Adipocyte (in vitro differentiated cells): ENCODE measurements at places on chromosomes 6 and 20.
A peak's percentile ranks its signal among the peaks of the same experiment; 100 is the strongest.

- no peak for DNase-seq
Measured at GRCh38 chr6:72974276-72974675, 251.0 kb downstream of the KHDC1L start.

- DNase-seq = no peak
Measured at GRCh38 chr20:51648571-51648947, 106.0 kb upstream of the NFATC2 start.

- no peak for DNase-seq
Measured at GRCh38 chr6:55922406-55922805, 47.0 kb upstream of the BMP5 start.

DNA sequence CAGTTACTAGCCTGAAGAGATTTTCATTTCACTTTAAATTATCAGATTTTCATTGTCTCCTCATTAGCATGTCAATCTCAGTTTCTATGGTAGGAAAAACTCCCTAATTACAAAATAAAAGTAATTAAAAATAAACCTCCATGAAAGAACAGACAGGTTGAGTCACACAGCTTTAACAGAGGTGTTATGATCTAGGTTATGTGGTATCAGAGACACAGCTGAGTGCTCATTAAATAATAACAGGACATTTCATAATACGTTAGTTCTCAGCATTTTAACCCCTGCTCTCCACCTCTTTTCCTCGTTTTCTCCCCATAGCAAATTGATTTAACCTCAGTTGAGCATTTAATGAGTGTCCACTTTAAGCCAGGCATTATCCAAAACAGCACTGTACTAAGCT, 21.9 kb downstream of the TPBG start:
- no peak for DNase-seq

DNA sequence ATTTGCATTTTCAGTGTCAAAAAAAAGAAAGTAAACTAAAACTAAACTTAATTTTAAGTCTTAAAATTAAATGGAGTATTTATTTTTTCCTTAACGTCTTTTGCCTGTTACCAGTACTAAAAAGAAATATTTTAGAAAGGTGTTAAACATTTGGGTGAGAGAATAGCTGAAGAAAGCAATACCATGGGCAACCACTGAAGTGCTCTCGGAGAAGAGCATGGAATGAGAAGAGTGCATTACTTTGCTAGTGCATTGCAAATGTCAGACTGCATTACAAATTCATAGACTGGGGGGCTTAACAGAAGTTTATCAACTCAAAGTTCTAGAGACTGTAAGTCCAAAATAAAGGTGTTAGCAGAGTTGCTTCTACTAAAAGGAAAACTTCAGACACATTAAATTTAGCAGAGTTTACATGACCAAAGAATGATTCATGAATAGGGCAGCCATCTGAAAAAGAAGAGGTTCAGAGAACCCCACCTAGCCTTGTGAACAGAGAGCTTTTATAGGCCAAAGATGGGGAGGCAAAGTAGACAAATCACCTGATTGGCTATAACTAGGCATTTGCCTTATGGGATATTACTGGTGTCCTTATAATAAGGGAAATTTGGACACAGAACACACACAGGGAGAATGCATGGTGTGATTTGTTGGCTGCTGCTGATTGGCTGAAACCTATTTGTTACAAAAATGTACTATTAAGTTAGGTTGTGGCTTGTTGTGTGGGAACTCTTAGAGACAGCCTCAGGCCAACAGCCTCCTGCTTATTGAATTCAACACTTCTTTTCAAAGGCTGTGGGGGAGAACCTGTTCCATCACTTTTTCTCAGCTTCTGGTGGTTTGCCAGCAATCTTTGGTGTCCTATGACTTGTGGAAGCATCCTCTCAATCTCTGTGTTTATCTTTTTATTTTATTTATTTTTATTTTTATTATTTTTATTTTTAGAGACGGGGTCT, 106.7 kb upstream of the RREB1 start:
- DNase-seq = no peak

GRCh38 chr6:32170294-32170693, 5.6 kb downstream of the AGPAT1 start:
- no peak for DNase-seq

DNA sequence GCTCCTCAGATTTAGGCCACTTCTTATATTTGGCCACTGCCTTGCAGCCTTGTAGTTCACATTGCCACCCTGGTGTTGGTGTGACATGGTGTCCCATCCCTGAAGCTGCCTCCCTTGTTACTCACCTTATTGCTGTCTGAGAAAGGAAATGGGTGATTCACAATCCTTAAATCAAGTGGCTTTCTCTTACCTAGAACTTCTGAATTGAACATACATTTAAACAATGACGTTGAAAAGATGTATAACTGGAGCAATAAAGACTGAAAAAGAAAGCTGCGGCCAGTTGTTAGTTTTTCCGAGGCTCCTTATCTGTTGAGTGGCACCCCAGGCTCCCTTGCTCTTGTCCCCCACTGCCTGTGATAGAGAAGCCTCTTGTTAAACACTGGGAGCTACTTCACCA, 28.8 kb upstream of the GNRH2 start:
- DNase-seq = no peak

- DNase-seq = no peak
Measured at GRCh38 chr20:10578607-10579006, 95.2 kb downstream of the JAG1 start.

DNA sequence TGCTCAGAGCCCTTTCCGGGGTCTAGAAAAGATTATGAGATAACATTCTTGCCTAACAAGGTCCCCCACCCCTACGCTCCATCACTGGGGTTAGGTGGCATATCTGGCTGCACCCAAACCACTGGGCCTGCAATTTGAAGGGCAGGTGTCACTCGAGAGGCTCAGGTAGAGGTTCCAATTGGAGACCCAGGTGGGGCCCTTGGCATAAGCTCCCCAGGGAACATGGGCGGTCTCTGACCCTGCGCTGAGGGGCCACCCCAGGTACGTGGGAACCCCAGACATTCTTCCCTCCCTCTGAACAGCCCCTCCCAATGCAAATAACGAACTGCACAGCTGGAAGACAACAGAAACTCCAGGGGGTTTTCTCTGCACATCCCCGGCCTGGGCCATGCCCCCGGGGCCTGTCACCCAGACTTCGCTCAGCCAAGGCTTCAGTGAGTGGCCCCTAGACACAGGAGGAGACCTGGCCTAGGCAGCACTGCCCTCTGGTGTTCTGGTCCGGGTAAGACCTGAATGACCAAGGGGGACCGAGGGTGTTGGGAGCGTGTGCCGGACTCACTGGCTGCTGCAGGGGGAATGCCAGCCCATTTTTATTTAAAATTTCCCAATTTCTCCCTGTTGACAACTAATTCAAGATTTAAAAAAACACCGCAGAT, 47.5 kb downstream of the DSTN start:
- DNase-seq = peak; percentile 38

- no peak for DNase-seq
Measured at GRCh38 chr6:31574106-31575061, 981 bp upstream of the TNF start.

GRCh38 chr6:130204322-130204721, 18.4 kb downstream of the SAMD3 start:
- no peak for DNase-seq

- DNase-seq = no peak
Measured at GRCh38 chr20:44954211-44954610, 6.0 kb downstream of the TOMM34 start.

DNA sequence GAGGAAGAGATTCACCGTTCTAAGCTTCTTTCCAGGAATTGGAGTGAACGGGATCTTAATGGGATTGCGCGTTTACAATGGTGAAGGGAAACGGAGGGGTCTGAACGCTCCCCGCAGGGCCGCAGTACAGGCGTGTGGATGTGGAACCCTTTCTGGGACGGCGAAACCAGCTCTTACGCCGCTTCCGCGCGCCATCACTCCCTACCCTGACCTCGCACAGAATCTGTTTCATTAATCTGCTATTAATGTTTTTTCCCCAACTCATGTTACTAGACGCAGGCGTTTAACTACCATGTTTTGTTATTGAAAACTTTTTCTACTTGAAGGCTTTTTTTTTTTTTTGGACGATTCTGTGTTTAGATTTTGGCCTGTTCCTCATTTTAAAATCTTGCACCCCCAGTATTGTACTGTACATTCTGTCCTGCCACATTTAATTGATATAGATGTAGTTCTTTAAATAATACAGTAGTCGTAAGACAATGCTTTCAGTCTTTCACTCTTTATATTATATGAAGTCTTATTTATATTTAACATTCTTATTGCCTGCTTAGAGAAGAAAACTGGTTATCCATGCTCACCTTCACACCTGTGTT, 696 bp upstream of the SUPT3H start:
- DNase-seq = peak; percentile 71

DNA sequence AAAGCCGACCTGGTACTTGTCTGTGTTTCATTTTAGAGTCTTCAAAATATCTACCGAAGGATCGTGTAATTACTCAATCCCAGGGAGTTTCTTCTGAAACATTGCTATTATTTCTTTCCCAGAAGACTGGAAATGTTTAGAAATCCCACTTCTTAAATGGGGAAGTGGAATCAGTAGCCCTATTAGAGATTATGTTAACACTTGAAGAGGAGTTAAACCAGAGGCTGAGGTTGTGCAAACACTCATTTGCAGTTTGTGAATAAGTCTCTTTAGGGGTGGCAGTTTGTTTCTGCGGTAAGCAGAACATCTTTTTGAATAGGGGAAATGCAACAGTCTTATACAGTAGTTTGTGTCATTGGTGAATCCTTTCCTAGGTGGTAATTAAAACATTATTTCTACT, 21.3 kb downstream of the DSP start:
- no peak for DNase-seq

GRCh38 chr20:45189861-45190260, 15.2 kb downstream of the PI3 start:
- no peak for DNase-seq

DNA sequence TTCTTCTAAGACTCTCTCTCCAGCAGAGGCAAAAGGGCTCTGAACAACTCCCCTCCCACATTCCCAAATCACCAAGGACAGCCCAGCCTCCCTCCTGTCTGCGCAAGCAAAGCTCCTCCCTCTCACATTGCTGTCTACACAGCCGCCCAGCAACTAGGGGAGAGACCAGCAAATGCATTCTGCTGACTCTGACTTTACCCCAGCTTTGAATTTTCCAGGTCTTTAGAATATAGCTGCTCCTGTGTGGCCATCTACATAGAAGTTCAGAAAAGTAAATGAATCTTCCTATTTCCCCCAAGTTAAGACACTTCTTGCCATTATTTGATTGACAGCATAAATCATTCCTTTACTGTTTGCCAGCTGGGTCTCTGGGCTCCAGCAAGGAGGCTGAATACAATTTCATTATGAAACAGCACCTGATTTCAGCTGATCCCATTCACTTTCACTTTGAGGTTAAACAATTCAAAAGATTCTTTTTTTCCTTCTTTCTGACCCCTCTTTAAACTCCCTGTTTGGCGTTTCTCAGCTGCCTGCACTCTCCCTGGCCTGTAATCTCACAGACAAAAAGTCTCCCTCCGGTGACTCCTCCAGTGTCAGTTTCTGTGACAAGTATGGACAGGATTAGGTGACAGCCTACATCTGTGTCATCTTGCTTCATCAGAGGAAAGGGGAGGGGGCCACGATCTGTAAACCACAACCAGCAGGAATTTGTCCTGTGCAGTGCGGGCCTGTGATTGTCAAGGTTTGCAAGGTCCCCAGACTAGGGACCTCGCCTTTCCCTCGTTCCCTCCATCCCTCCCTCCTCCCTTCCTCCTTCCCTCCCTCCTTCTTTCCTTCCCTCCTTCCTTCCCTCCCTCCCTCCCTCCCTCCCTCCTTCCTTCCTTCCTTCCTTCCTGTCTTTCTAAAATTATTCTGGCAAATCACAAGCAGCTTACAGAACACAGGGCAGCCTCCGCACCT, 205.6 kb upstream of the RIN2 start:
- DNase-seq = no peak

- DNase-seq = peak; percentile 8
Measured at GRCh38 chr6:11350294-11350693, 117.8 kb upstream of the NEDD9 start.

DNA sequence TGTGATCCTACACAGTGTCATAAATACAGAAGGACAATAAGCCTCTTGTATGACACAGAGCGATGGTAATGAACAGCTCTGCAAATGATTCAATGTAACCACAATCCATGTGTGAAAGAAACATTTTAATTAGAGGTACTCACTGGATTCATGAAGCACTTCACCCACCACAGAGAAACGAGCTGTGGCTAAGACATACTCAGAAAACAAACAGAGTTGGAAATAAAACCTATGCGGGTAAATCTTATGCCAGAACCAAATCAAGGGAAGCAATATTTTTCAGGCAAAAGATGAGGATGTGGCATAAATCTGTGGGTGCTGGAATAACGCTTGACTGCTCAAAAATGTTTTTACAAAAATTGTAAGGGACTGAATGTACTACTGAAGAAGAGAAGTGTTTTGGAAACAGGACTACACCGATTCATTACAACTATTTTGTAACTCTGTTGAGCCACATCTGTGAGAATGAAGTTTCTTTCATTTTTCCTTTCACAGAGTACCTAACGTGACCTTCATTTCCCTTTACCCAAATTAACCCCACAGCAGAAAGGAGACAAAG, 112.1 kb downstream of the WDR27 start:
- no peak for DNase-seq

DNA sequence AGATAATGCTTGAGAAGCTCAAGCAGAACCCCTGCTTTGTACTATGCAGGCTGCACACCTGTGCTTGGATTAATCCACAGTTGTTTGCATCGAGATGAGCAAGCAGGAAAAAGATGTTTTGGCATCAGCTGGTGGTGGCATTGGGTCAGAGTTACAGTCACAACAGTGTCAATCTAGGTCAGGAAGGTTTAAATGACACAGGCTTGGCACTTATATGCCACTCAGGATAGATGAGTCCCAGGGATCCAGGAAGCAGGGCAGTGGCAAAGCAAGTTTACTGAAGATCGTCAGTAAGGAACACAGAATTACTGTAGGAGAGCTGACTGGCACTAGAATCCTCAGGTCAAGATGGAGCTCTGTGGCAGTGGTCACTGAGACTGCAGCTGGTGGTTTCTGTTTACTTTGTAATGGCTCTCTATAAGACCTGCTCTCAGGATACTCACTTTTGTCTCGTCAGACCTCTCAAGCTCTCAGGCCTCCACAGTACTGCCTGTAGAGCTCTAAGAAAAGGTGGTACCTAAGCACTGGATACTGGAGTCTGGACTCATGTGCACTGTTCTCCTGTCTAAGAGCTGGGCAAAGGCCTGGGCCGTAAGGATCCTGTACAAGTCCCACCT, 110.1 kb upstream of the HS3ST5 start:
- DNase-seq = no peak

GRCh38 chr20:54200487-54201267, 7.2 kb upstream of the PFDN4 start:
- no peak for DNase-seq

GRCh38 chr6:51129043-51129442, 310.4 kb downstream of the TFAP2B start:
- DNase-seq = no peak

DNA sequence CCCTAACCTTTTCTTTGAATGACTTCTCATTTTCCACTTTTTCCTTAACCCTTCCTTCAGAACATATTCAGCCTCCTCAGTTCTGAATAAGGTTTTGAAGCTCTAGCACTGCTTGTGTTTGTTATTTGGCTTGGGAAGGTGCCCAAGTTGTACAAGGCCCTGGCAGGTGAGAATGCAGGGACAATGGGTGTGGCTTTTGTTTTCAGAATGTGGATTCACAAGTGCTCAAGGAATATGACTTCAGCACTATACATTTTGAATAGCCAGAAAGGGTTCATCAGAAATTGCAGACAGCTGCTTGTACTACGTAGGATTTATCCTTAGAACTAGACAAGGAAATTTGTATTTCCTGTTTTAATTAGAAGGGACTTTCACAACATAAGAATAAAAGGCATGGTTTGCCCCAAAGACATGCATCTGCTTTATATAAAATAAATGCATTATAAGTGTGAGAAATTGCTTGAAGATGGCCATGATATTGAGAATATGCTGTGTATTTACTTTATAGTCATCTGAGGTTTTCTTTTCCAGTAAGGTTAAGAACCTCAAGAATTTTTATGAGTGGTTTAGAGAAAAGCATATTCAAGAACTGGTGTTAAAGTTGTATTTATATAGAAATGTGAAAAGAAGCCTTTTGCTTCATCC, 29.3 kb upstream of the PRDM1 start:
- no peak for DNase-seq
